Stimulated activated naive CD8-positive, alpha-beta T cell treated with anti-CD3 and anti-CD28 coated beads, Interleukin-15, amount 100 ng/mL, for 72 hours (primary cell): ENCODE measurements at places on chromosomes 3 and 15.
A peak's percentile ranks its signal among the peaks of the same experiment; 100 is the strongest.

- DNase-seq, result no peak
These were observed 25.4 kb downstream of the RUVBL1 start for GRCh38 chr3:128098234-128098633.

- no peak for DNase-seq
These were observed 307.4 kb upstream of the COL8A1 start for GRCh38 chr3:99330924-99331532.

DNA sequence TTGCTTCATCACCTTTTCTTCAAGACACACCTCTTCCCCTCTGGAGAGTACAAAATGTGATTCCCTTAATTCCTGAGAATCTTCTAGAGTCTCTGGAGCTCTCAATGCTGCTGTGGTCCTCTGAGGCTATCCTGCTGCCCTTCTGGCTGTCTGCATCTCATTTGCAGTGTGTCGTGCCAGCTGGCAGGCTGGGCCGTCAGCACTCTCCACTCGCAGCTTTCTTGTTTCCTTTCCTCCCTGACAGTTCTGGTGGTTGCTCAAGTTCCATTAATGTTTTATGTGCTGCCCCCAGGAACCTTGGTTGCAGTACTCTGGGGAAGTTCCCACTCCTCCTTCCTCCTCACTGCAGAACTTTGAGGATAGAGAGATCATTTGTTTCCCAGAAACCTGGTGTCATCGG, 210.8 kb upstream of the ROPN1 start:
- DNase-seq, result no peak

DNA sequence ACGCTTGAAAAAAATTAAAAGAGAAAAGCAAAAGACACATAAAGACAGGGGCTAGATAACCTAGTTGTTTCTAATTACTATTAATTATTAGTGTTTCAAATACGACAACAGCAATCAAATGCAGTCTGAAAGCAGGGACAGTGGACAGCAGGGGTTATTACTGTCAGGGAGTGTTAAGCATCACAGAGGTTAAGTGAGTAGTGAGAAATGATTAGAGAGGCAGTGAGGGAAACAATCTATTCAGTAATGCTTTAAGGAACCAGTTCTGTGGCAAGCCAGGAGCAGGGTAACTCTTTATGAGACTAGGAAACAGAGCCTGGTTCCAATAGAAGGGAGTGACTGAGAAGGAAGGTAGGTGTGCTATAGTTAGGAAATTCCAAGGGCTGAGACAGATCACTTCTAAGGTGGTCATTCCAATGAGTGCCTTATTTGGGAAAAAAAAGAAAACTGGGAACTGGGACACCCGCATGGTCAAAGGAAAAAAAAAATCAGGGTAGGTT, 15.0 kb downstream of the RYK start:
- DNase-seq, result no peak

GRCh38 chr3:186456731-186457191, 87.4 kb downstream of the CRYGS start:
- DNase-seq, result no peak

- no peak for DNase-seq
These were observed 28.9 kb downstream of the ITGB5 start for GRCh38 chr3:124858275-124858674.

- no peak for DNase-seq
These were observed 33.9 kb upstream of the NANOGP8 start for GRCh38 chr15:35118960-35119359.

GRCh38 chr3:127629467-127630403, 750 bp downstream of the PODXL2 start:
- DNase-seq, result peak; percentile 14

DNA sequence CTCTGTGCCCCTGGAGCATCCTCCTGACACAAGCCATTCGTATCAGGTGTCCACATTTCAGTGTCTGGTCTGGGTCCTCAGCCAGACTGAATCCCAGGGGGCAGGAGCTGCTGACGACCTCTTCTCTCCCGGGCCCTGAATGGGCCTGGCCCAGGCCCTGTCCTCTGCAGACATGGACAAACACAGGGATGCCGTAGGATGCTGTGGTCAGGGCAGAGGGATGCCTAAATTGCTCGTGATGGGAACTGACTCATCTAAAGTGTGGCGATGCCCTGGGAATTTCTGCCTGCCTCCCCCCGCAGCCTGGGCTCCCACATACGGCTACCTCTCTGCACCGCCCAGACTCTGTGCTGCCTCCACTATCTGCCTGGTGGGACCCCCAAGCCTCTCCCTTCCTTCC, 58.5 kb upstream of the CTSH start:
- DNase-seq, result no peak

GRCh38 chr3:140521751-140522445, 156.0 kb upstream of the TRIM42 start:
- DNase-seq, result no peak

DNA sequence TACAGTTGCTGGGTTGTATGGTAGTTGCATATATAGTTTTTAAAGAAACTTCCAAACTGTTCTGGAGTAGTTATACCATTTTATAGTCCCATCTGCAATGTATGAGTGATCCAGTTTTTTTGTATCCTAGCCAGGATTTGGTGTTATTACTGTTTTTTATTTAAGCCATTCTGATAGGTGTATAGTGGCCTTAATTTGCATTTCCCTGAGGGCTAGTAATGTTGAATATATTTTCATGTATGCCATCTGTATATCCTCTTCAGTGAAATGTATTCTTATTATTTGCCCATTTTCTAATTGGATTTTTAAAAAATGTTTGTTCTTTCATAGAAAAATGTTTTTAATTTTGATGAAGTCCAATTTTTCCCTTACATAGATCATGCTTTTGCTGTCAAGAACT, 29.2 kb downstream of the PXK start:
- no peak for DNase-seq

DNA sequence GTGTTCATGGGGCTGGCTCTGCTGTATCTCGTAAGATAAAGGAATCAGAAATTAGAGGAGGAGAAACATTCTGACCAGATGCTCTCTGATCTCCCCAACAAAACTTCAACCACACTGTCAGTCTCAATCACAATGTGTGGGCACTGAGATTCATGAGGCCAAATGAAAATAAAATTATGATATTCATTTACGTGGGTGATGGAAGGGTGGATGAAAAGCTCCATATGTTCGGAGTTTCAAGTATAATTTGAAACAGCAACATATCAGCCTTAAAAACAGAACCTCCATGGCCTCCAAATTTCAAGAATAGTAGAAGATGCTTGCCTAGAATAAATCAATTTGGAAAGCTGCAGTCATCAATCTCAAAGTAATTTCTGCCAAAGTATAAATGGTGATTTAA, 363.7 kb downstream of the MAGI1 start:
- no peak for DNase-seq

GRCh38 chr15:71687902-71688508, 122.3 kb upstream of the NR2E3 start:
- no peak for DNase-seq

- no peak for DNase-seq
These were observed 52.8 kb downstream of the NOX5 start for GRCh38 chr15:69067296-69067695.

DNA sequence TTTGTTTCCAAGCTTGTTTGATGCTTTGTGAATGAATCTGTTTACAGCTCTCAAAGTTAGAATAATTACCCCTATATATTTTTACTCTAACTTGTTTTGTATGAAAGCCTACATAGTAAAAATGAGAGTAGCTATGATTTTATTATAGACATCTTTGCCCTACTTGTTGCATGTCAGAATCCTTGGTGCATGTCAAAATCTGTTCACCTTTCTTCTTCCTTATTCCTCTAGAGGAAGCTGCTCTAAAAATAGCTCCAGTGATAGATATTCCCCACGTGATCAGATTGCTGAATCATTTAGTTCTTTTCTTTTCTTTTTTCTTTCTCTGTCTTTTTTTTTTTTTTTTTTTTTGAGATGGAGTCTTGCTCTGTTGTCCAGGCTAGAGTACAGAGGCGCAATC, 39.8 kb downstream of the LRRC49 start:
- no peak for DNase-seq

DNA sequence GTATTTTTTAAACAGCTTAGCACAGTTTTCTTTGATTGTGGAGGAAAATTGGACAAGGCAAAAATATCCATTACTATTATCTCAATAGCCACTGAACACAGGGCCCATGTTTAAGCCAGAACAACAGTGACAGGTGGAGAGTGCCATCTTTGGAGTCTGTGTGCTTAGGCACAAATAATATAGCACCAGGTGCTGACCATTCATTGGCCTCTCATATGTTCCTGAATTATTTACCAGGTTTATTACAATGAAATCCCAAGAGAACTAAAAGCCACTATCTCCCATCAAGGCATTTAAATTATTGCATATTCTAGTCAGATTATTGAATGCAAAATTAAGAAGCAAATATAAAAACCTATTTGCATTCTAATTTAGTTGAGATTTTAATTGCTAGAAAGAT, 39.6 kb downstream of the GPR156 start:
- no peak for DNase-seq

DNA sequence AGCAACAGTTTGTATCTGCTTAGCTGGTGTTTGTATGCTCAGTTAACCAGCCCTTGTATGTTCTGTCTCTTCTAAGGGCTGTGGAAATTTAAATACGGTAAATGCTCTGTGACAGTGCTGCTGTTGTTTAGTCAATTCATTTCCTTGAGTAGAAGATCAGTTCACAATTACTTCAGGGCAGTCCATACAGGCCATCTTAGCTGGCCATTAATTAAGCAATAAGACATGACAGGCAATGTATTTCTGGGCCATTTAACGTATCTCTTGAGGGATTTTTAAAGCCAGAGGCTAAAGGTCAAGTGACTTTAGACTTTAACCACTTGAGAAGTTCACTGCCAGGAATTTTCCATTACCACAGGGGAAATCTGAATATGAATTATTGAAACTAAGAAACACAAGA, 351.8 kb downstream of the ZIC1 start:
- DNase-seq, result no peak

GRCh38 chr15:52124270-52124880, 11.8 kb upstream of the BCL2L10 start:
- DNase-seq, result no peak

DNA sequence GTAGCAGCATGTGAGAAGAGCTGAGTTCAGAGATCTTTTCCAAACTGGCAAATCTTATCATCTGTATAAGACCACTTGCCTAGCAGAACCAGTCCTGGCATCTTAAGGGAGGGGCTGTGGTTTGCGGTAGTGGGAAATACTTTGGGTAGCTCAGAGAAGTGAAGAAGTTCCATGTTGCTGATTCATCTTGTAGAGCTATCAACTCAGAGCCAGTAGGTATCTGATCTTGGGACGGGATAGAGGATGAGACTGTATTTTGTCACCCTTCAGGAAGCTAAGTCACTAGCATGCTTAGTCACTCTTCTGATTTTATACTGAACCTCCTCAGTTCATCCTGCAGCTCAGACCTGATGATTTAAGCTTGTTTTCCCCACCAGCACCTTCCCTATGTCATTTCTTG, 211.4 kb downstream of the NR1D2 start:
- no peak for DNase-seq

DNA sequence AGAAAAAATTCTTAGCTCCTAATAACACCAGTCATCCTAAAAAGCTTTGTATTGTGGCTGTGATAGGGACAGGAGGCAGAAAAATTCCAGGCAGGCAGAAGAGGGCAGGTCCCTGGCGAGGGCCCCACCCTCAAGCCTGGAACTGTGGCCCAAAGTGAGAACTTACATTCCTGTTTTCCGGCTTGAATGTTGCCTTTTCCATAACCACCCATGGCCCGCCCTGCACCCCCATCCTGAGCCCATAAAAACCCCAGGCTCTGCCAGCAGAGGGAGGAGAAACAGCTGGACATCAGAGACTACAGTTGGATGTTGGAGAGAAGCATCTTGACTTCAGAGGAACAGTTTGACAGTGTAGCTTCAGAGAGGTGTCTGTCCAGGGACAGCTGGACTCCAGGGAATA, 37.3 kb downstream of the SLCO2A1 start:
- DNase-seq, result no peak

DNA sequence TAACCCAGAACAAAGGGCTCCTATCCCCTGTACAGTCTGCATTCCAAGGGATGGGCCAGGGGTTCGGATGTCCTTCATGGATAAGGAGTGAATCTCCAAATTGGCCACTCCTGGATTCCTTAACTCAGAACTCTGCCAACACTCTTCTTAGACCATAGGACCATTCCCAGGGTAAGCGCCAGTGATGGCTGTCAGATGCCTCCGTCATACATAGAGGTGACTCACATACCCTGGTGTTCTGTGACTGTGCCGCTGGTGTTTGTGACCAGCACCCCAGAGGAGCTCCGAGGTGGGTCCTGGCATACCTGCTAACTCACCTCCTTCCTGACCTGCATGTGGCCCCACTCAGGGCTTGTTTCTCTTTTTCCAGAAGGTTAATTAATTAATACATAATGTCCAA, 134.7 kb downstream of the KLF13 start:
- no peak for DNase-seq

DNA sequence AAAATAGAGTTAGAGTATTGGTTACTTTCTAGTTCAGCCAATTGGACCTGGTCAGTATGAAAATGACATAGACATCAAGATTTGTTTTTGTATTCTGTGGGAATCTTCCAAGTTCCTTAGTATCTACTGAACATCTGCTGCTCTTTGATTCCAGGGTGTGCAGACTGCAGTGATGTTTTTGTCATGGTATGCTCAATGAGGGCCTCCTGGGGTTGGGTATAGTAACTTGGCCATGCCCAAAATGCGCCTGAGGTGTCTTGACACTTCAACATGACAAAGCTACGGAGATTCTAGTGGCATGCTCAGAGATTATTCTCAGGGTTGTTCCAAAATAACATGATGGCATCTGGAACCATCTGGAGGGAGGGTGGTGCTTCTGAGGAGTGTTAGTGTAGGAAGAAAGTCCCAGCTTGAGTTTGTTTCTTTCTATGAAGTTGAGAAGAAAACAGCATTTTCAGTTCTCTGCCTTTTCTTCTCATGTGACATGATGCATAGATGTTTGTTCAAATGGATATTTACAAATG, 313.5 kb upstream of the TBL1XR1 start:
- no peak for DNase-seq

GRCh38 chr15:68259883-68260282, 17.7 kb upstream of the FEM1B start:
- DNase-seq, result no peak

- DNase-seq, result no peak
These were observed 146.1 kb downstream of the AQP9 start for GRCh38 chr15:58284293-58284692.

DNA sequence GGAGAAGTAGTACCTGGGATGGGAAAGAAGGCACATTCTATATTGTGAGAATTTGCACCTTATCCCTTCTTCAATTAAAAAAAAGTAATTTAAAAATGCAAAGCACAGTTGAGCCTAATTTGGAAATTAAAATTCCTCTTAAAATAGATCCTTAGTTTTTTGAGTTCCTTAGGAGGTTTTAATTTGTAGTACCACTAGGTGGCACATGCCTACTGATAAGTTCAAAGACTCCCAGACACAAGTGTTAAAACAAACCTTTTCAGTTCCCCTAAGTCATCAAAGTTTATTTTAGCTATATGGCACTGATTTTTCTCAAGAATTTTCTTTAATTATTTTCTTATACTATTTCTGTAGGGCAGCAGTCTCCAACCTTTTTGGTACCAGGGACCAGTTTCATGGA, 127.6 kb upstream of the AZI2 start:
- no peak for DNase-seq

- no peak for DNase-seq
These were observed 247.5 kb upstream of the LRIG1 start for GRCh38 chr3:66748175-66748876.
